Adrenal gland (tissue), 19 donors: ENCODE measurements at places on chromosomes 7 and 10. TPM values are rescaled to one million over a fixed set of nuclear protein-coding genes. Genes with fewer than 3 reads are reported as not detected.

DNA sequence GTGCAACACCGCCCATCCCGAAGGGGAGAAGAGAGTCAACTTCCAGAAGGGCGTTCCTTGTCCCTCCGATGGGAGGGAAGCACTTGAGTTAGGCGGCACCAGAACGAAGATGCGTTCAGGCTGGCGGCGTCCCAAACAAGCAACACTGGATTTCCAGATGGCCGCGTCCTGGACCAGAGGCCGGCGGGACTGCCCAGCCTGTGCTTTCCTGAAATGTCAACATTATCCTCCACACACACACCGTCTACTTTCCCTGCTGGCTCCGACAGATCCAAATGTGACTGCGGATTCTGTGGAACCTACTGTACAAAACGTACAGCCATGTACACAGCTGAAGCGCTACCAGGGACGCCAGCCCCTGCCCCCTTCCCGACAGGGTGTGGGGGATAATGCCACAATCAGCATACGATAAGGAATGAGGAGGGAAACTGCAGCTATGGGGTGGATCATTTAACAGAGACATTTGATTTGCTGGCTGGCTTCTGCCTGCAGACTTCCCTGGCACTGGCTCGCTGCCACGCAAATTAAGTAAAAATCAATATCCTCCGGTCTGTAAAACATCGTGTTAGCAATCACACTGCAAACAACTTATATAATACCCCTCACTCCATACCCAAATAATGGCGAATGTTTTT is 82.1 kb downstream of the ZRANB1 start:
- no peak for DNase-seq

The IGF2BP3 gene
- 0.14 TPM for total RNA-seq

DNA sequence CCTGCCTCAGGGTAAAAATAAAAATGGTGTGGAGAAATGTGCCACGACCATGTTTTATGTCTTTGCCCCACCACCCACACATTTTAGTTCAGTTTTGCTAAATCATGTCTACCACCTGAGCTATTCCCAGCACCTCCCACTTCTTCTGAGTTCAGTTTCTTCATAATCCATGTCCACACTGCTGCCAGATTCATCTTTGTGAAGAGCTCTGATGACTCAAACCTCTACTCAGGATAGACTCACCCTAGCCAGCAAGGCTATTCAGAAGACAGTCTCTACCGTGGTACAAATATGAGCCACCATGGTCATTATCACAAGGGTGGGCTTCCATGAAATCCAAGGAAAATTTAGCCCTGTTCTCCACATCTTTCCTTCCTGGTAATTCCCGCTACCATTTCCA is 231.1 kb upstream of the PRKCQ start:
- DNase-seq = no peak

- DNase-seq = peak; percentile 25
These were observed 125.3 kb downstream of the SORCS3 start for GRCh38 chr10:104766341-104766740.

The MUC3A gene
- total RNA-seq = 0.38 TPM
